Tracheal epithelial cell (primary cell): ENCODE measurements at places on chromosomes 5 and 9. TPM values are rescaled to one million over a fixed set of nuclear protein-coding genes. Genes with fewer than 3 reads are reported as not detected.

Gene IFNB1
- not detected in 2 replicates for total RNA-seq

Gene C5orf47
- total RNA-seq: not detected in 2 replicates

Gene FCN2
- not detected in 2 replicates for total RNA-seq

Gene SNAPC3
- total RNA-seq: 29.8 and 41.9 TPM in 2 replicates
